ENCODE measurements at places on chromosomes 5 and 9.

DNA sequence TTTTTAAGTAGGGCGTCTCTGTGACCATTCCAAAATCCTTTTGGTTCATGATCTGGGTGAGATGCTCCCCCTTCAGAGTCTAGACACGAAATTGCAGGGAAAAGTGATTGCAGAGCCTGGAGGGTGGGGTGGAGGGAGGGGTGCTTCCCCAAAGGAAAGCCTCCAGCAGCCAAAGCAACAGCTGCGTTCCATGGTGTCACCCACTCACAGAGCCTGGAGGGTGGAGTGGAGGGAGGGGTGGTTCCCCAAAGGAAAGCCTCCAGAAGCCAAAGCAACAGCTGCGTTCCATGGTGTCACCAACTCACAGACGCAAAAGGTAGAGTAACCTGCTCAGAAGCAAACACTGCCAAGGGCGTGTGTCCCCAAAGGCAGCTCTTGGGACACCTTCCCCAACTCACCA is 22.6 kb downstream of the SLC6A18 start:
- no peak for DNase-seq

GRCh38 chr5:19920761-19921160 is 67.2 kb downstream of the CDH18 start:
- no peak for DNase-seq

GRCh38 chr9:89312222-89312571 is 1.2 kb downstream of the CKS2 start:
- DNase-seq, result no peak

DNA sequence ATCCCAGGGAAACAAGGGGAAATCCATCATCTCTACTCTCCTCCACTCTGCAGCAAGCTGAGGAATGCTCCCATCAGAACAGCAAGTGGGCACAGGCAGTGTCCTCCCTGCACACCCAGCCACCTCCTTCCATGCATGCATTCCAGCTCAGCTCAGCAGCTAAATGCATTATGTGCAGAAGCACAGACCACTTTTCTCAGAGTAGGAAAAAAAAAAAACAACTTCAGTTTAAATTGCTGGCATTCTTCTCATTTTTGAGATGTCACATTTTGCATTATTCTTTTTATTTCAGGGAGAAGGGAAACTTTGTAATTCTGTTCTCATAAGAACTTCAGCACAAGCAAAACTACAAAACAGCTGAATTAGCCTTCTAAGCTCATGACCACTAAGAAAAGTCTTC is 312.2 kb downstream of the SEMA5A start:
- DNase-seq, result no peak
